Activated naive CD8-positive, alpha-beta T cell treated with anti-CD3 and anti-CD28 coated beads for 36 hours (primary cell): ENCODE measurements at places on chromosomes 7 and 10. TPM values are rescaled to one million over a fixed set of nuclear protein-coding genes. Genes with fewer than 3 reads are reported as not detected.

GRCh38 chr10:42242135-42242805, 396.1 kb downstream of the ZNF33B start:
- DNase-seq: no peak

DNA sequence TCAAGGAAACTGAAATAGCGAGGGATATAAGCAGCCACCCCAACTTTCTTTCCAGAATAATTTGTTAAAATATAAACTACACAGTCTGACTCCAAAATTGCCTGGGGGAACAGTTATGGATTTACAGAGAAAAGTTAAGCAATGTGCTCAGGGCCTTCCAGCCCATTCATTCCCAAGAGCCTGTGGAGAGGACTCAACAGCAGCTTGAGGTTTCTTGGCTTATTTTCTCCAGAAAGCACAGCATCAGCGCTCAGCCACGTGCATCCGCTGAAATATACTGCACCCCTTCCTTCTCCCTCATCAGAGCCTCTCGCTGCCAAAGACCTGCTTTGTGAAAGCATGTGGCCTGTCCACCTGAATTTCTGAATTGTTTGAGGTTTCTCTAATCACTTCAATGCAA, 375.2 kb upstream of the VWC2 start:
- no peak for DNase-seq

The FOXP2 gene
- total RNA-seq: not detected

- DNase-seq: no peak
Measured at GRCh38 chr7:3497796-3498195, 196.7 kb downstream of the SDK1 start.

The HOXA3 gene
- not detected for total RNA-seq

DNA sequence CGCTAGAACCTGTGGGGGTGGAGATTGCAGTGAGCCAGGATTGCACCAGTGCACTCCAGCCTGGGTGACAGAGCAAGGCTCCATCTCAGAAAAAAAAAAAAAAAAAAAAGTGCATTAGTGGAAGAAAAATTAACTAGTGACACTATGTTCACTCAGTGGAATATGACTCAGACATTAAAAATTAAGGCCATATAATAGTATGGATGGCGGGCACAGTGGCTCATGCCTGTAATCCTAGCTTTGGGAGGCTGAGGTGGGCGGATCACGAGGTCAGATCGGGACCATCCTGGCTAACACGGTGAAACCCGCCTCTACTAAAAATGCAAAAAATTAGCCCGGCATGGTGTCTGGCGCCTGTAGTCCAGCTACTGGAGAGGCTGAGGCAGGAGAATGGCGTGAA, 3.4 kb downstream of the PHYH start:
- no peak for DNase-seq

The TMEM26 gene
- not detected for total RNA-seq

DNA sequence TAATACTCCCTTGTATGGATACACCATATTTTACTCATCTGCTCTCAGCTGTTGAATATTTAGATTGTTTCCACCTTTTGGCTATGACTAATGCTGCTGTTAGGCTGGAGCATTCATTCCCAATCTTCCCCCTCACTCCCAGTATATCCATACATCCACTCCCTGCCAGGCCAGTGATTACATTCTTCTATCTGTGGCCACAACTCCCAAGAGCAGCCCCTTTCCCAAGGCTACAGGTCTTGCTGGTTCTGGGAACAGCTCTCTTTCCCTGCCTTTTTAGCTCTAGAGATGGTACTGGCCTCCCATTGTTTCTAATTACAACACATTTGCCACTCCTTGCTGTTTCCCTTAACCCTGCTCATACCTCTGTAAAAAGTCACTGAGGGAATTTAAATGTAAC, 28.2 kb downstream of the SFR1 start:
- no peak for DNase-seq

The UTF1 gene
- not detected for total RNA-seq

GRCh38 chr7:78714356-78714755, 739.1 kb downstream of the MAGI2 start:
- DNase-seq: no peak

The ARHGEF35 gene
- total RNA-seq: 6.8 TPM
